ENCODE measurements at places on chromosomes 2 and 18.

GRCh38 chr2:30971231-30972025, 164.2 kb upstream of the CAPN13 start:
- no peak for DNase-seq

DNA sequence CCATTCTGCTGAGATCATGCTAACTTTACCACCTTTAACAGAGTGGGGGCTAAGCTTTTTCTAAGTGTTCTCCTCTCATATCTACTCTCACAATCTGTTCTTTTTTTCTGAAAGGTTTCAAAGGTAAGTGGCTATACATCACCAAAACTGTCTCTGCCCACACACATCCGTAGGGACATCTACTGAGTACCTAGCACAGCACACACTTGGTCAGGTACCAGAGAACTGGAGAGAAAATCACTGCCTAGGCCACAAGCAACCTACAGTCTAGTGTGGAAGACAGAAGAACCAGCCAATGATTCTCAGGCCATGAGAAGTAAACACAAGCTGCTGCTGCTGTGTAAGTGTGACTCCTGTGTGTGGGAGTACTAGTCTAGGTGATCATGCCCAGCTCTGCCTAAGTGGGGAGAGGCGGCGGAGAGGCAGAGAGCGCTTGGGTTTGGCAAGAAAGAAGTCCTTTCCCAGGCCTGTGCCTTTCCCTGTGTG, 176.1 kb upstream of the ZFP36L2 start:
- no peak for DNase-seq

DNA sequence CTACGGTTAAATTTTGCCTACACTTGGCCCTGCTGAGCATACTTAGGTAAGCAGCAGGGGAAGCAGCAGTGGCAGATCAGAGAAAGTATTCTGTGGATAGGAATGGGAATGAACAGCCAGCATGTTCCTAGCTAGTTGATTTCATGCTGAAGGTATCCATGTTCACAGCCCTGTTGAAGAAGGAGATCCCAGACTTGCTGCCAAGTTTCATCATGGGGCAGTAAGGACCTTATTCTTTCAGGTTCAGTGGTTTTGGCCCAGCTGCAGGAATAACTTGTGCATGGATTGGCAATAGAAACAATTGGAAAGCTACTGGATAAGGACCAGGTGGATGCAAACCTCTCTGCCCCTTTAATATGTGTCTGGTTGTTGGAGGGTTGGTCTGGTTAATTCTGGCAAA, 98.2 kb upstream of the TMEM178A start:
- DNase-seq = peak; percentile 4

DNA sequence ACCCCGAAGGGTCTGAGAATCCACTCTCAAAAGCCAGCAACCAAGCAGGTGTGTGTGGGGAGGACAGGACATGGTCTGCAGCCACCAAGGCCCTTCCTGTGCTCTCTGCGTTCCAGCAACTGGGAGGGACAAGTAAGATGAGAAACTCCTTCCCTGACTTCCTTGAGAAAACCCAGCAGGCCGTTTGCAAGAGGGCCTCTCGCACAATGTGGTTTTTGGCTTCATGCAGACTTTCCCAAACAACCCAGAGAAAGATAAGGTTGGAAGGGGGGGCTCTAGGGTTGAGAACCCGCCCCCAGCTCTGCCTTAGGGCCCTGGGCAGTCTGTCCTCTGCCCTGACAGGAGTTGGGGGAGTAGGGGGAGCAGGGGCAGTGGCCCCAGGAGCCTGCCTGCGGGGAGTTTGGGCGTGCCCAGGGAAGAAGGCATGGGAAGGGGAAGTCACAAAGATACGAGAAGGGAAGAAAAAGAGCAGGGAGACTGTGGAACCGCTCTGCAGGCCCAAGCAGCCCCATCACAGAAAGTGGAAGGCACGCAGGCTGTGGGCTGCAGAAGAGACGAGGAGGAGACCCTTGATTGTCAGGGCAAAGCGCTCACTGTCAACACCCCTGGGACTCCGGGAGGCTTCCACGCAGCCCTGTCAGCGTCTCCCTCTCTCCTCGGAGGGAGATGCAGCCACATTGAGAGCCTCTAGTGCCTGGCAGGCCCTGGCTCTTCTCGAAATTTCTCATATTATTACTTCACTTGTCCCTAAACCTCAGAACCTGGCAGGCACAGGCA, 99.8 kb downstream of the SMAD7 start:
- DNase-seq = no peak

- no peak for DNase-seq
Observed at GRCh38 chr2:198788676-198789075, 669.1 kb downstream of the SATB2 start.

GRCh38 chr2:159584796-159585195, 31.6 kb downstream of the BAZ2B start:
- no peak for DNase-seq

DNA sequence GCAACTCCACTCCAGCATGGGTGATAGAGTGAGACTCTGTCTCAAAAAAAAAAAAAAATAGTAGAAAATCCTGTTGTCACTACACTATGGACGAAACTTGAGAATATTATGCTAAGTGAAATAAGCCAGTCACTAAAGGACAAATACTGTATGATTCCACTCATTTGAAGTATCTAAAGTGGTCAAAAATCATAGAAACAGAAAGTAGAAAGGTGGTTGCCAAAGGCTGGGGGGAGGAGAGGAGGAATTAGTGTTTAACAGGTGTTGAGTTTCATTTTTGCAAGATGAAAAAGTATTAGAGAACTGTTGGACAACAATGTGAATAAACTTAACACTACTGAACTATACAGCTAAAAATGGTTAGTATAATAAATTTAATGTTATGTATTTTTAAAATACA, 18.8 kb upstream of the RMP24 start:
- no peak for DNase-seq

DNA sequence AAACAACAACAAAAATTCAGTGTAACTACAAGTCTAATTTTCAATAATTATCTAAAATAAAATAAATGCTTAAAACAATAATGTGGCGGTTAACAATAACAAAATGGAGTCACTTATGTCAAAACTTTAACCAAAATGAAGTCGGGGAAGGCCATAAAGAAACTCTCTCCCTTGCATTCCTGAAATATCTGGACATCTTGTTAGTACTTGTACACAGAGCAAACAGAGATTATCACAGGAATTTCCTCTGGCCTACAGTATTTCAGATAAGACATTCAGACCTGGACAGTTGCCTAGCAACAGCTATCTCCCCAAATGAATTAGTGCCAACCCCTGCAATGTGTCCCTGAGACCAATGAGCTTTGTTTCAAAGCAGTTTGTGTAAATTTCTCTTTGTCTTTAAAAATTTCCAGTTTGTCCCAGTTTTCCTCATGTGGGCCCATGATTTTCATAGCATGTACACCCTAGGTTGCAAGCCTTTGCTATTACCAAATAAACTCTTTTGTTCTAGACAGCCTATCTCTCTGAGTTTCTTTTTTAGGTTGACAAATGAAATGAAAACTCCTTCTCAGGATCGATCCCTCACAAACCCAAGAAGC, 68.6 kb downstream of the EXOC6B start:
- DNase-seq = peak; percentile 39

- no peak for DNase-seq
Observed at GRCh38 chr2:201656740-201657139, 13.4 kb upstream of the TMEM237 start.

GRCh38 chr2:174939046-174939445, 66.1 kb downstream of the CHN1 start:
- DNase-seq = no peak

Data from HT-29 (cell line).